Activated CD4-positive, alpha-beta T cell treated with anti-CD3 and anti-CD28 coated beads, Interleukin-2, amount 50 U/mL, for 24 hours (primary cell): ENCODE measurements at places on chromosomes 11 and 22.

DNA sequence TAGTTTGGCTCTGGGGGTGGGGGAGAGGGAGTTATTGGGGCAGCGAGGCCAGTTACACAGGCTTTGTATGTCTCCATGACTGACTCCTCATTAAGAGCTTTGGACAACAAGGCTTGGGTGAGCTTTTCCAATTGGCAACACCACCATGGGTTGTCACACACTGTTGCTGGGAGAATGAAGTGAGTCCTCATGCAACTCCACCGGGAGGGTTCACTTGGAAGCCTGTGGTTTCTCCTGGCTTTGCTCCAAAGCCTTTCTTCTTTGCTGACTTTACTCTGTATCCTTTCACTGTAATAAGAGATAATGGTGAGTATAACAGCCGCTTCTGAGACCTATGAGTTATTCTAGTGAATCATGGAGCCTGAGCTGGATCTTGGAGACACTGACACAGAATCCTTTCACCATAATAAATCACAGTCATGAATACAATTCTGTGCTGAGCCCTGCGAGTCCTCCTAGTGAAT, 24.9 kb downstream of the EIF3F start:
- DNase-seq: no peak

DNA sequence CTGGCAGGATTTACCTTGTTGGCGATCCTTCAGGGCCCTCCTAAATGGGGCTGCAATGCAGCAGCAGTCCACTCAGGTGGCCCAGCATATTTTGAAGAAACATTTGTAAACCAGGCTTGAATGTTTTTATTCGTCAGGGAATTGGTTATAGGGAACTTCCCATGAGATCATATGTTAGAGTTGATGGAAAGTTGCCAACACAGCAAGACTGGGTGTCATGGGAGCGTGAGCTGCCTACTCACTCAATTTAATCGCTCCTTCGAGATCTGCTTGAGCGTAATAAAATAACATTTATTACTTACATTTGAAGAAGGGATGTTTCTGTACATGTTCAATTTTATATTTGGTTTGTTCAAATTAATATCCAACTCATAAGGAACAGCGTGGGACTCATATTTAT, 19.4 kb downstream of the OR2AT4 start:
- DNase-seq: no peak

DNA sequence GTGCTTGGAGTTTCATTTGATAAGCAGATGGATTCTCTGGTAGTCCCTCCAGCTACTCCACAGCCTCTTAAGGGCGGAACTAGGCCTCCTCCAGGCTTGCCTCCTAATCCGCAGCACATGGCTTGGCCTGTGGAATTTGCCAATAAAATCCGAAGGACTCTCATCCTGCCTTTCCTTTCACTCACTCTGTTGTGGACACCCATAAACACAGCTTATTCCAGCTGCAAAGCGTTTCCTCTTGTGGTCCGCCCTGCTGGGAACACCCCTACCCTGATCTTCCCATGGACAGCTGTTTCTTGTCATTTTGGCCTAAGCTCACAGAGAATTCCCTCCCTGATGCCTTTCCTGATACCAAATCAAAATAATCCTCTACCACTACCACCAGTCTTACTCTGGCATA, 546.2 kb downstream of the NTM start:
- DNase-seq: no peak

GRCh38 chr11:1693327-1694063, 3.5 kb upstream of the KRTAP5-6 start:
- DNase-seq: peak; percentile 52

- no peak for DNase-seq
Observed at GRCh38 chr11:69365558-69365957, 71.6 kb downstream of the MYEOV start.

DNA sequence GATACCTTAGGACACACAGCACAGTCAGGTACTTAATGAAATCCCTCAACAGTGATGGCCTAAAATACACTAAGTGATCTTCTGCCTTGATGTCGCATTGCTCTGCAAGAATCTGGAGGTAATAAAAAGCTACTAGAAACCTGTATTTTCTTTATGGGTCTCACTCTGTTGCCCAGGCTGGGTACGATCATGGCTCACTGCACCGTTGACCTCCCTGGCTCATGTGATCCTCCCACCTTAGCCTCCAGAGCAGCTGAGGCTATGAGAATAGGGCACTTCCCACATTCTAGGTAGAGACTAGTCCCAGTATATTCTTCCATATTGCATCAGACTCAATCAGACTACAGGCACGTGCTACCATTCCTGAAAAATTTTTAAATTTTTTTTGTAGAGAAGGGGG, 21.7 kb downstream of the VSIG10L2 start:
- DNase-seq: no peak

DNA sequence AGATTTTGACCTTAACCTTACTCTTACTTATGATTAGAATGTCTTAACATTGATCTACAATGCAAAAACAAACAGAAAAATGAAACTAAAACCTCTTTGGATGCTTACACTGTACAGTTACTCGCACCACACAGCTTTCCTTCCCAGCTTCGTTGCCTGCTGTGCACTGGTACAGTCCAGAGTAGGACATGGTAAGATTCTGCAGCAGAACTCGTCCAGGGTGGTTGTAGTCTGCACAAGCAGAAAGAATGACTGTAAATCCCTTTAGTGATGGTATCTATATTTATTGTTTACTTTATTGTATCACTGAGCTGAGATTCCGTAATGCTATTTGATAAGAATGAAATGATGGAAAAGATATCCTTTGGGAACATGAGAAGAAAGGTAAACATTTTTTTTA, 21.0 kb upstream of the HSPA8 start:
- no peak for DNase-seq

DNA sequence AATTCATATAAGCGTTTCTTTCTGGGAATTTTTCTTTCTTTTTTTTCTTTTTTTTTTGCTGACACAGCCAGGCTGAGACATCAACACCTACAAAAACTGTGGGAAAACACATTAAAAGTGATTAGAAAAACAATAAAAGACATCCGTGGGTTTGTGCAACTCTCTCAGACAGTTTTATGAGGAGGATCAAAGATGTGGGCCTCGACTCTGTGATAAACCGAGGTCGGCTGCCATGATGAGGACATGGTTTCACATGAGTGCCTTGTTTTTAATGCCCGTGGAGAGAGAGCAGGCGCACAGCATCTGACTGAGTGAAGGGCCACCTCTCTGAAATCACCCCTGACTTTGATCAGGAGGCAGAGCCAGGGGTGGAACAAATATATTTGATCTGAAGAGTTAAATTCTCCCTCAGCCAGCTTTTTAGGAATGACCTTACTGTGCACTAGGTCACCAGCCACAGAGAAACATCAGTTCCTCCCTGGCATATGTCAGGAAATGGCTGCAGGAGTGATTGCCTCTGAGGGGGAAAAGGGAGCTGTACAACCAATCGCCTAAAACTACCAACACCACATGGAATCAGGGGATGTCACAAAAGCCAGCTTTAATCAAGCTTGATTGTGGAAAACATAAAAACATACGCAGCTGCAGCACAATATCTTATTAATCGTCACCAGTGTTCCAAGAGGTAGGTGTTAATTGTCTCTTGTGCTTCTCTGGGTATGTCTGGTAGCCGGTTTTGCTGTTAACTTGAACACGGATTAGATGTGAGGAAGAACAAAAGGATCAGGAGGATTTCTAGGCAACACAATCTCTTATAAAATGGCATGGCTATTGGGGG, 164.7 kb downstream of the MAML2 start:
- DNase-seq: no peak

DNA sequence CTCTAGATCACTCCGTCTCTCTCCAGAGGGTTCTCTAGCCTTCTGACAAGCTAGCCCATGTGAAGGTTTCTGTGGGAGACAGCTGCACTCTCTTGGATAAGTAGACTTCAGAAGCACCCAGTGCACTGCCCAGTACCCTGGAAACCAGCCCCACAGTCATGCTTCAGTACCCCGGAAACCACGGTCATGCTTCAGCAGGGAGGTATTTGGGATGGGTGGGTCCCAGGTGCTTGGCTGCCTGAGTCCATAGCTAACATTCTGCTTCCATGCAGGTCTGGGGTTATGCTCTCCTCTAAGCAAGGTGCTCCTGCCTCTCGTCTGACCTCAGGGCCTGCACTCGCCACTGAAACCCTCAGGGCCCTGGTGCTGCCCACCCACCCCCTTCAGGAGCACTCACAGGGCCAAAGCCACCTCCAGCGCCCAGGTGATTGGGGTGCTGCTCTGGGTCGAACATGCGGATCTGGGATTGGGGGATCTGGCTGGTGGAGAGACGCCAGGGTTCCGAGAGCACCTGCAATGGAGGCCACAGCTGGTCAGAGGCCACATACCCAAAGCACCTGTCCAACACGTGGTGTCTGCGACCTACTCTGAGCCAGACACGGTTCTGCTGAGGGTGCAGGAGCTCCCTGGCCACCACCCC, 7.3 kb upstream of the SYCE3 start:
- no peak for DNase-seq

DNA sequence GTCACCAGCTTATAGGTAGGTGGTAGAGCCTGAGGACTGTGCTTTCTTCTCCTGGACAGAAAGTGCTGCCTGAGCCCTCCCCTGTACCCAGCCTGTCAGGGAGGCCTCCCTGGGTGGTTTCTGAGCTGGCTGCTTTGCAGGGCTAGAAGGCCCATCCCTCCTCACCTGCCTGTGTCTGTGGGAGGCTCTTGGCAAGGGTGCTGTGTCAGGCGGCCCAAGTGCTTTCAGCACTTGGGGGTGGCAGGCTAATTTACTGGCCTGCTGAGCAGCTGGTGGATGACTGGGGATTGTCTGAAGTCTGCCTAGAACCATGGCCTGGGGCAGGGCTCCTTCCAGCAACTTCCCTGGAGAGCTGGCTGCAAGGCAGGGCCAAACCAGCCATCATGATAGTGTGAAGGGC, 139.0 kb upstream of the NAV2 start:
- DNase-seq: no peak

- no peak for DNase-seq
Observed at GRCh38 chr22:36166086-36166485, 5.5 kb upstream of the APOL3 start.

DNA sequence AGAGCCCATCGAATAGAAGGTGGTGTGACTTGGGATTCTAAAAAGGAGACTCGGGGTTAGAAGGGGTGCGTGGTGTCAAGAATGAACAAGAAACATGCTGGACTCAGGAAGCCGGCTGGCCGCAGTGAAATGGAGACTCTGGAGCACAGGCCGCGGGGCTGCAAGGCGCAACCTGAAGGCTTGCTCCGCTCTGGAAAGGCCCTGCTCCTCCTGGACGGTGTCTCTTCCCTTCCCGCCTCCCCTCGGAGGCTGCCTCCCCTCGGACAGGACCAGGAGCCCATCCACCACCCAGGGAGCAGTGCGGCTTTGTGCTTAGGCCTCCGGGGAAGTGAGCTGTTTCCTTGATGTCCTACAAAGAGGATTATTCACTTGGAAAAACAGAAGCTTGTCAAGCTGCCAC, 170.1 kb downstream of the OPCML start:
- DNase-seq: no peak

DNA sequence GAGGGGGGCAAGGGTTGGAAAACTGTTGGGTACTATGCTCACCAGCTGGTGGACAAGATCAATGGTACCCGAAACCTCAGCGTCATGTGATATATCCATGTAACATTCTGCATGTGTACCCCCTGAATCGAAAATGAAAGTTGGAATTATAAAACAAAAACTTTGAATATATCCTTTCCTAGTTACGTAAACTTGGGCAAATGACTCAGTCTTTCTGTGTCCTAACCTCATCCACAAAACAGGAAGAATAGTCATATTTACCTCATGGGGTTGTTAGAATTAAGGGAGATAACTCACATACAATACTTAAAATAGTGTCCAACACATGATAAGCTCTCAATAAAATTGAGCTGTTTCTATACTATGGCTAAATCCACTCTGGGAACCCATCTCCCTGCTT, 620.1 kb upstream of the KIRREL3 start:
- no peak for DNase-seq

GRCh38 chr11:48033918-48034341, 53.6 kb downstream of the PTPRJ start:
- no peak for DNase-seq

- no peak for DNase-seq
Observed at GRCh38 chr11:17792161-17792560, 57.6 kb downstream of the KCNC1 start.

GRCh38 chr11:19846654-19847305, 134.1 kb downstream of the NAV2 start:
- DNase-seq: no peak

GRCh38 chr11:9446230-9446629, 14.6 kb upstream of the ZNF143 start:
- DNase-seq: no peak

GRCh38 chr11:100676901-100677300, 10.2 kb upstream of the ARHGAP42 start:
- DNase-seq: no peak

DNA sequence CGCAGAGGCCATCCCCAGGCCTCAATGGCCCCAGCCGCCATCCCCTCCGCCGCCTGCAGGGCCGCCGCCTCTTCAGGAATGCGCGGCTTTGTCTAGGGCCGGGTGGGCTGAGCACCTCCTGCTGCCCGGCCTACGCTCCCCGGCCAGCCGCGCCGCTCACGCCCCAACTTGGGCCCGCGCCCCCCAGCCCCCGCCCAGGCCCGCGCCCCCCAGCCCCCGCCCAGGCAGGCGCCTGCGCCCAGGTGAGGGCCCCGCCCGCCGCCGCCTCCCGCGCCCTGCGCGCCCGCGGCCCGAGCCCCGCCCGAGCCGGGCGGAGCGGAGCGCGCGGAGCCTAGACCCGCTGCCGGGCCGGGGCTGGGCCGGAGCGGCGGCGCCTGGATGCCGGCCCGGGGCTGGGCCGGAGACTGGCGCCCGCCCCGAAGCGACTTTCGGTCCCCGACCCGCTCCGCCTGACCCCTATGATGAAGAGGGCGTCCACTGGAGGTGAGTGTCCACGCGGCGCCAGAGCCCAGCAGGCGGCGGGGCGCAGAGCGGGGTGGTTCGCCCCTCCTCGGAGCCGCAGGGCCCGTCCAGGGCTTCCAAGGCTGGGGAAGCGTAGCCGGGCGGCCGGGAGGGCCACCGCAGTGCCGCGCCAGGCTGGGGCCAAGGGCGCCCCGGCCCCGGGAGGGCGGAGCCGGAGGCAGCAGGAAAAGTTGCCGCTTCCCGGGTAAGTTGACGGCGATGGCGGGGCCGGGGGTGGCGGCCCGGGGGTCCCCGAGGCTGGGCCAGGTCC, 34.3 kb upstream of the PRODH start:
- no peak for DNase-seq

DNA sequence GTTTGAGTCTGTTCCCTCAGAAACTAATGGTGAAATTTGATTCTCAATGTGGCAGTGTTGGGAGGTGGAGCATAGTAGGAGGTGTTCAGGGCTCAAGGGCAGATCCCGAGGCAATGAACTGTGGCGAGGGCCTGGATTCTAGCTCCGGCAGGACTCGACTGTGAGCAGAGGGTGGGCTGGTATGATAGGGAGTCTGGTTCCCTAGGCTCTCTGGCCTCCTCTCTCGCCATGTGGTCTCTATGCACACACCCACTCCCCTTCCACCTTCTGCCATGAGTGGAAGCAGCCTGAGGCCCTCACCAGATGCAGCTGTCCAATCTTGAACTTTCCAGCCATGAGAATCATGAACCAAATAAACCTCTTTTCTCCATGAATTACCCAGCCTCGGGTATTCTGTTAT, 32.3 kb downstream of the ATP6V1E1 start:
- no peak for DNase-seq

- DNase-seq: no peak
Observed at GRCh38 chr22:27628891-27629631, 172.5 kb downstream of the MN1 start.
